GM03348 (cell line): ENCODE measurements at places on chromosomes 5 and 9.

- no peak for DNase-seq
Measured at GRCh38 chr5:13993926-13994325, 49.4 kb upstream of the DNAH5 start.

GRCh38 chr9:89724659-89725058 is 119.8 kb downstream of the GADD45G start:
- DNase-seq = no peak

DNA sequence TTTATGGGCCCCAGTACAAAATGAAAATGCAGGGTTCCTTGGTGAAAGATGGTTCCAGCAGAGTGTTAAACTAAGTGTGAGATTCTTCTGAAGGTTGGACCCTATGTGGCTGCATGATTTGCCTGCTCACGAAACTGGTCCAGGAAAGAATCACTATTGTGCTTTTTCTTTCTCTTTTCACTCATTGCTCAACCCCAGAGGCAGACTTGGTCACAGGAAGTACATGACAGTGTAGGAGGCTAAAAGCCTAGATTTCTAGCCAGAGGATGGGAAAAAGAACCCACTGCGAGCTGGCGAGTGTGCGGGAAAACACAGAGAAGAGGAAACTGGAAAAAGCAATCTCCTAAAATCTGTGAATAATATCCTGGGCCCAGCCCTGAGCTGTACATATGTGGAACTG is 18.6 kb downstream of the SLC36A2 start:
- DNase-seq = no peak

DNA sequence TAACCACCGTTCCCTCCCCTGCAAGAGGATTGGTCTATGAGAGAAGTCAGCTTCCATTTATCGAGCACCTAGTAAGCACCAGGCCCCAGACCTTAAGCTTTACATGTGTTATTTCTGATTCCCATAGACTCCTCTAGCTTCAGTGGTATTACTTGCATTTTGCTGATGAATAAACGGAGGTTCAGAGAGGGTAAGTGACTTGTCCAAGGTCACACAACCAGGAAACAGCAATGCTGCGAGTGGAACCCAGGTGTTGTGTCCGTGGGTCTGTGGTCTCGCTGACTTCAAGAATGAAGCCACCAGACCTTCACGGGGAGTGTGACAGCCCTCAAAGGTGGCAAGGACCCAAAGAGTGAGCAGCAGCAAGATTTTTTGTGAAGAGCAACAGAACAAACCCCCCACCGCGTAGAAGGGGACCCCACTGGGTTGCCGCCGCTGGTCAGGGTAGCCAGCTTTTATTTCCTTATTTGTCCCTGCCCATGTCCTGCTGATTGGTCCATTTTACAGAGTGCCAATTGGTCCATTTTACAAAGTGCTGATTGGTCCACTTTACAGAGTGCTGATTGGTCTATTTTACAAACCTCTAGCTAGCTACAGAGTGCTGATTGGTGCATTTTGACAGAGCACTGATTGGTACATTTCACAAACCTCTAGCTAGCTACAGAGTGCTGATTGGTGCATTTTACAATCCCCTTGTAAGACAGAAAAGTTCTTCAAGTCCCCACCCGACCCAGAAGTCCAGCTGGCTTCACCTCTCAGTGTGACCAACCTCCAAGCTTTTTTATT is 29.1 kb upstream of the KCNIP1 start:
- DNase-seq = no peak

GRCh38 chr5:68565427-68565826 is 349.9 kb downstream of the PIK3R1 start:
- no peak for DNase-seq
